ENCODE measurements at places on chromosomes 4 and X. TPM values are rescaled to one million over a fixed set of nuclear protein-coding genes. Genes with fewer than 3 reads are reported as not detected.
A peak's percentile ranks its signal among the peaks of the same experiment; 100 is the strongest.

- no peaks in the 10 kb centered on the region for H3K4me1 ChIP-seq
- no peak overlapping the region for H3K27ac ChIP-seq
- H3K27me3 ChIP-seq: no peaks in the 10 kb centered on the region
- ATAC-seq: no peak
- no peaks in the 10 kb centered on the region for H3K36me3 ChIP-seq
Observed at GRCh38 chr4:123248085-123248659, 148.4 kb upstream of the SPRY1 start.

The KLHL34 gene
- 0.56 TPM for total RNA-seq

The STIM2 gene
- 39.6 TPM for total RNA-seq

The EMCN gene
- not detected for total RNA-seq

The NEXMIF gene
- total RNA-seq: 0.24 TPM

DNA sequence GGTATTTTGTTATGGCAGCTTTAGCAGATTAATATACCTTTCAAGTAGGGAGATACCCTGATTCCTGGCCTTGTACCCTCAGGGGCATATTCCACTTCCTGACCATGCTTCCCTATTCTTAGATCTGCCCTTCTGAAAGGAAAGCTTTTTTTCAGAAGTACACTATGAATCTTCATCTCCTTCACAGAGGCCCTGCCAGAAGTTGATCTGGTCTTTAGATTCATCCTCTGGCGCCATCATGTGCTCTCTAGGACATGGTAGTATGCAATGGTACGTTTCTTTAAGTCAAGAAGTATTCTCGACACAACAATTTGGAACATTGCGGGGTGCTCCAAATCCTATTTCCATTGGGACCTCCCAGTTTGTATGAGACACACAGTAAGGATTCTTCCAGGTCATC is 39.6 kb upstream of the DIPK2B start:
- no peak for ATAC-seq
- no peaks in the 10 kb centered on the region for H3K36me3 ChIP-seq
- no peak overlapping the region for H3K4me3 ChIP-seq
- H3K27ac ChIP-seq: no peak overlapping the region

The CHRDL1 gene
- total RNA-seq: not detected

GRCh38 chrX:64321507-64321906 is 73.7 kb downstream of the MTMR8 start:
- no peaks in the 10 kb centered on the region for H3K4me1 ChIP-seq
- no peak for ATAC-seq
- H3K36me3 ChIP-seq: peaks cover 70% of the 10 kb centered on the region
- no peak overlapping the region for H3K27ac ChIP-seq
- H3K4me3 ChIP-seq: no peak overlapping the region

DNA sequence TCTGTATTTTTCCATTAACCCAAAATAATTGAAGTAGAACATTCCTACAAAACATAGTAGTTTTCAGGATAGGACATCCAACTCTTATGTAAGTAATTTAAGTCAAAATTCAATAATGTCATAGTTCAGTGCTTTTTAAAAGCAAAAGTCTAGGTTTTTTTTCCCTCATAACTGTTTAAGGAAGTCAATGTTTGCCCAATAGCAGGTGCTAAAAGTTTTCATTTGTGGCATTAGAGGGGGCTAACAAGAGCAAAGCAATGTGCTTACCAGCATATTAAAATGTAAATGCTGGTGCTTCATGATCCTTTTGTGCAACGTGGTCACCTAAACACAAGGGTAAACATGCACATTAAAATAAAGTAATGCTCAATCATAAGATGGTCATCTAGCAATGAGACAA is 155.2 kb upstream of the PPP1R2C start:
- H3K27me3 ChIP-seq: no peaks in the 10 kb centered on the region
- ATAC-seq: no peak
- H3K36me3 ChIP-seq: no peaks in the 10 kb centered on the region
- H3K27ac ChIP-seq: peak overlapping the region; percentile 30
- peak overlapping the region; percentile 74 for H3K4me3 ChIP-seq

The CT45A1 gene
- total RNA-seq: not detected

- no peak overlapping the region for H3K27ac ChIP-seq
- no peaks in the 10 kb centered on the region for H3K36me3 ChIP-seq
- H3K4me1 ChIP-seq: no peaks in the 10 kb centered on the region
- no peak for ATAC-seq
- H3K27me3 ChIP-seq: no peaks in the 10 kb centered on the region
- H3K4me3 ChIP-seq: no peak overlapping the region
Observed at GRCh38 chr4:13920901-13921300, 293.4 kb upstream of the BOD1L1 start.

GRCh38 chrX:105694839-105695238 is 127.5 kb upstream of the NRK start:
- no peaks in the 10 kb centered on the region for H3K36me3 ChIP-seq
- H3K27me3 ChIP-seq: no peaks in the 10 kb centered on the region
- no peak for ATAC-seq
- no peak overlapping the region for H3K4me3 ChIP-seq
- H3K4me1 ChIP-seq: no peaks in the 10 kb centered on the region

The ANKRD50 gene
- total RNA-seq: 0.53 TPM

DNA sequence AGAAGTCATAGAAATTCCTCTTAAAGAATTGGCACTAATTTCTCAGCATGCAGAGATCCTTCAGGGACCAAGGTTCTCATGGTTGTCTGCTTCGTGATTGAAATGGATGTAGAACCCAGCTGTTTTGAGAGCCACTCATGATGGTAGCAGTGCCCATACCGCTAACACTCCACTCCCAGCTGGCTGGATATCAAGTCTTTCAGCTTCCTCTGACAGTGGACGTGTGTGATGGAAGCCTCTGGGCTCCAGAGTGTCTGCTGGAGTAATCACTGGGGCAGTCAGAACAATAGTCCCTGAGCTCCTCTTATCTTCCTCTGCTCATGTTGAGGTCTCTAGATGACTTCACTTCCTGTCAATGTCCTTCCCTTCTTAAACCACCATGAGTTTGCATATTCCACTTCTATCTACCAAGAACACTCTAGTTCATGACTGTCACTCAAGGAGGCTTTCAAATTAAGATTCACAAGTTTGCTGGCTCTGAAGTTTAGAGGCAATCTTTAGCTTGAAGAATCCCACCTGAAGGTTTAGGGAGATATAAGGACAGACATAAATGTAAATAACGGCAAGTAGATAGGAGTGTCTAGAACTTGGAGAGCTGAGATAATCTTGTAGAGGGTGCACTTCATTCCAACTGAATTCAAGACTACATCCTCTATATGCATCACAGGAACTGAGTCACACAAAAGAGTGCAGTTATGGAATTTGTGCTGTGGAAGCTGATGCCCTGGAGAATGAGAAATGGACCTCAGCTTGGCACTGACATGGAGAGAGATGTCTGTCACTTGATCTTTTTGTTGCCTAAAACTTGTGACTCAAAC is 64.5 kb upstream of the WDR1 start:
- H3K27ac ChIP-seq: peak overlapping the region; percentile 94
- no peaks in the 10 kb centered on the region for H3K36me3 ChIP-seq
- H3K4me1 ChIP-seq: peaks cover 16% of the 10 kb centered on the region
- no peaks in the 10 kb centered on the region for H3K27me3 ChIP-seq
- H3K4me3 ChIP-seq: peak overlapping the region; percentile 69

- H3K27me3 ChIP-seq: no peaks in the 10 kb centered on the region
- H3K36me3 ChIP-seq: no peaks in the 10 kb centered on the region
- no peak for ATAC-seq
- no peak overlapping the region for H3K27ac ChIP-seq
- H3K4me1 ChIP-seq: no peaks in the 10 kb centered on the region
- no peak overlapping the region for H3K4me3 ChIP-seq
Observed at GRCh38 chrX:21503593-21503992, 129.4 kb downstream of the CNKSR2 start.

The CLDN34 gene
- not detected for total RNA-seq

GRCh38 chr4:2290974-2291704 is 29.2 kb upstream of the MXD4 start:
- H3K27me3 ChIP-seq: no peaks in the 10 kb centered on the region
- H3K4me1 ChIP-seq: peaks cover 10% of the 10 kb centered on the region
- ATAC-seq: peak; percentile 91

DNA sequence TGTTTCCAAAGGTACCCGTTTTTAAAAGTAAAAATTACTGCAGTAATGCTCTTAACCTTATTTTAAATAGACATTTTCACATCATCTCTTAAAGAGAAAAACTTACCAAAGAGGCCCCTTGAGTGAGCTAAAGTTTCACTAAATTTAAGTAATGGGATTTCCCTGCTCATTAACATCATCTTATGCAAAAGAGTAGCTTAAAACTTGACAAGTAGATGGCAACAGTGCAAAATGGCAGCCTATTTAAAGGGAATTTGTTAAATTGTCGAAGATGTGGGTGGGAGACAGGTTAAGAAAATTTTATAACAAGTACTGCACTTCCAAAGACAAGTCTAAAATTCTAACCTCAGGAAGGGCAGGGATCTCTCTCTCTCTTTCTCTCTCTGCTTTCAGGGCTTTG is 271.7 kb upstream of the LDB2 start:
- H3K27me3 ChIP-seq: peaks cover 12% of the 10 kb centered on the region
- no peaks in the 10 kb centered on the region for H3K36me3 ChIP-seq
- H3K27ac ChIP-seq: no peak overlapping the region
- no peak for ATAC-seq
- no peak overlapping the region for H3K4me3 ChIP-seq
- no peaks in the 10 kb centered on the region for H3K4me1 ChIP-seq

GRCh38 chr4:158129694-158130093 is 43.1 kb downstream of the GASK1B start:
- H3K4me3 ChIP-seq: no peak overlapping the region
- H3K27me3 ChIP-seq: no peaks in the 10 kb centered on the region
- no peaks in the 10 kb centered on the region for H3K36me3 ChIP-seq
- no peak overlapping the region for H3K27ac ChIP-seq

The PFKFB1 gene
- total RNA-seq: 0.42 TPM

- H3K4me3 ChIP-seq: no peak overlapping the region
- H3K36me3 ChIP-seq: no peaks in the 10 kb centered on the region
- ATAC-seq: no peak
- peaks cover 17% of the 10 kb centered on the region for H3K27me3 ChIP-seq
- H3K27ac ChIP-seq: no peak overlapping the region
- H3K4me1 ChIP-seq: no peaks in the 10 kb centered on the region
Observed at GRCh38 chr4:26473893-26474292, 16.4 kb downstream of the CCKAR start.

The ZMAT1 gene
- 3.9 TPM for total RNA-seq

The ARAP2 gene
- total RNA-seq: 44.8 TPM

GRCh38 chr4:5882947-5883346 is 9.9 kb downstream of the CRMP1 start:
- ATAC-seq: no peak
- no peak overlapping the region for H3K27ac ChIP-seq
- no peaks in the 10 kb centered on the region for H3K36me3 ChIP-seq
- peaks cover 57% of the 10 kb centered on the region for H3K27me3 ChIP-seq

DNA sequence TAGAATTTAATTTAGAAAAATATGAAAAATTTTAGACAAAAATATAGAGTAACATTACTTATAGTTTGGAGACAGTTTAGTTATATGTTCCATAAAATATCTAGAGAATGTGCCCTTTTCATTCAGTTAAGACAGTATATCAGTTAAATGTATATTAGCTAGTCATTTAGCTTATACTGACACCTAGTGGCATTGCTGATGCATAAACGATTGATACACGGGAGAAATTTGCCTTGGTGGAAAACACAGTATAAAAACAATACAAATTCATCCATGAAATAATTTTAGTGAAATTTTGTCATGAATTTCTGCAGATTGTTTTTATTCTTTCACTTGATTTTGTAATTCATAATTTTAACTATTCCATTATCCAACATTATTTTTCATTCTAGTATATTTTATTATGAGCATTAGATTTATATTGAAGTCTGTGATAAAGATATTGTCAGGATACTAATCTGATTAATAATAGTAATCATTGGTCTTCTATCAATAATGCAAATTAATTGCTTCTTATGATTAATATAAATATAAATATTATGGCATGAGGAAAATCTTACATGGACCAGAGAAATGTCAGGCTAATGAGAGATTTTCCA is 219.0 kb downstream of the TLL1 start:
- H3K36me3 ChIP-seq: no peaks in the 10 kb centered on the region
- no peaks in the 10 kb centered on the region for H3K27me3 ChIP-seq
- no peak overlapping the region for H3K4me3 ChIP-seq
- H3K27ac ChIP-seq: no peak overlapping the region
- ATAC-seq: no peak

The TKTL2 gene
- total RNA-seq: not detected

- peaks cover 8% of the 10 kb centered on the region for H3K27me3 ChIP-seq
- no peak for ATAC-seq
- H3K4me3 ChIP-seq: no peak overlapping the region
Observed at GRCh38 chr4:25633541-25633940, 22.1 kb upstream of the SLC34A2 start.

DNA sequence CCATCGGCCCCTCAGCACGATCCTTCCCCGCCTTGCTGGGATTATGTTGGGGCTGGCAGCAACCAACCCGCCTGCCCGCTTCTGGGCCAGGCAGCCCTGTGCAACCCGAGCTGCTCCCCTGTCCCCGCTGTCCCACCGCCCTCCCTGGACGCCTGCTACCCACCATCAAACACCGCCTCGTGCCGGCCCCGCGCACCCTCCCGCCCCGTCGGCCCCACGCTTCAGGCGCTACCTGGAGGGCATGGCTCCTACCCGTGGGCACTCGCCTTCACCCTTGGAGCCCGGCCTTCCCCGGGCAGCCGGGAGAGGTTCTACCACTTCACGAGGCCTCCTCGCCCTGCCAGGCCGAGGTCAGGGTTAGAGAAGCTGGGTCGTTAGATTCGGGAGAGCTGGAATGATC is 37.0 kb downstream of the TKTL1 start:
- no peak for ATAC-seq
- H3K4me3 ChIP-seq: no peak overlapping the region
- H3K4me1 ChIP-seq: peaks cover 18% of the 10 kb centered on the region
- no peaks in the 10 kb centered on the region for H3K36me3 ChIP-seq
- H3K27ac ChIP-seq: no peak overlapping the region

The TSPAN5 gene
- 17.8 TPM for total RNA-seq

- no peak for ATAC-seq
- H3K27me3 ChIP-seq: no peaks in the 10 kb centered on the region
- H3K27ac ChIP-seq: no peak overlapping the region
- H3K36me3 ChIP-seq: no peaks in the 10 kb centered on the region
- H3K4me3 ChIP-seq: no peak overlapping the region
Observed at GRCh38 chrX:150005027-150005426, 66.7 kb upstream of the EOLA2 start.

GRCh38 chr4:110654254-110654635 is 31.4 kb upstream of the PITX2 start:
- H3K27me3 ChIP-seq: peaks cover 22% of the 10 kb centered on the region
- ATAC-seq: no peak
- no peak overlapping the region for H3K4me3 ChIP-seq

- no peak overlapping the region for H3K4me3 ChIP-seq
- no peak overlapping the region for H3K27ac ChIP-seq
- no peak for ATAC-seq
- H3K4me1 ChIP-seq: no peaks in the 10 kb centered on the region
- no peaks in the 10 kb centered on the region for H3K27me3 ChIP-seq
Observed at GRCh38 chrX:153692611-153693156, 5.0 kb downstream of the SLC6A8 start.

The REELD1 gene
- not detected for total RNA-seq

GRCh38 chr4:11724731-11725130 is 296.0 kb upstream of the HS3ST1 start:
- H3K36me3 ChIP-seq: no peaks in the 10 kb centered on the region
- H3K4me3 ChIP-seq: no peak overlapping the region
- peaks cover 13% of the 10 kb centered on the region for H3K27me3 ChIP-seq
- ATAC-seq: no peak
- no peak overlapping the region for H3K27ac ChIP-seq

- no peaks in the 10 kb centered on the region for H3K27me3 ChIP-seq
- peak overlapping the region; percentile 78 for H3K4me3 ChIP-seq
- H3K4me1 ChIP-seq: peaks cover 16% of the 10 kb centered on the region
- peaks cover 88% of the 10 kb centered on the region for H3K36me3 ChIP-seq
- ATAC-seq: peak; percentile 79
Observed at GRCh38 chrX:21972721-21973120, 32.2 kb downstream of the SMS start.

- no peaks in the 10 kb centered on the region for H3K36me3 ChIP-seq
- no peak overlapping the region for H3K27ac ChIP-seq
- no peak for ATAC-seq
- no peak overlapping the region for H3K4me3 ChIP-seq
Observed at GRCh38 chrX:148664995-148665394, 164.6 kb downstream of the AFF2 start.

All from activated T-helper 17 cell treated with anti-CD3 and anti-CD28 coated beads, Interleukin-2, amount 50 U/mL, for 72 hours (primary cell).